Heart right ventricle (tissue), 16 donors: ENCODE measurements at places on chromosomes 12 and 14. TPM values are rescaled to one million over a fixed set of nuclear protein-coding genes. Genes with fewer than 3 reads are reported as not detected.

Gene MANSC4
- not detected for total RNA-seq

Gene OR4E2
- total RNA-seq, result not detected

- DNase-seq, result no peak
- H3K27ac ChIP-seq, result no peak overlapping the region
- peaks cover 37% of the 10 kb centered on the region for H3K27me3 ChIP-seq
- no peaks in the 10 kb centered on the region for H3K36me3 ChIP-seq
- no peak overlapping the region for H3K4me3 ChIP-seq
Measured at GRCh38 chr12:131530041-131530332, 180.9 kb upstream of the SFSWAP start.

DNA sequence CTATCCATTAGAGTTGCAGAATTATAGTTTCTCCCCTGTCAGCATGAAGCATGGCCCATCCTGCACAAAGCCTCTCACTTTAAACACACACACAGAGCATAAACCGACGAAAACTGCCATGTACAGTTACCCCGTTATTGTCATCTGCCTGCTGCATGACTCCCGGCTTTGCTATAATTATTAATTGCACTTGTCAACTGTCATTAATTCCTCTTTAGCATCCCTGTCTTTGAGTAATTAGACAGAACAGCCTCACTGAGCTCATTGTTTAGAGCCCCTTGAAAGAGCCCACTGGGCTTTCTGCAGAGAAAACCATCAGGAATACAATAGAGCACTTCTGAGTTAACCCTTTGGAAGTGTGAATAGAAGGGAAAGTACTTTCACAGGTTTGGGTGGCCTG, 307.2 kb upstream of the SOX5 start:
- no peaks in the 10 kb centered on the region for H3K36me3 ChIP-seq
- DNase-seq, result no peak
- H3K4me3 ChIP-seq, result no peak overlapping the region

DNA sequence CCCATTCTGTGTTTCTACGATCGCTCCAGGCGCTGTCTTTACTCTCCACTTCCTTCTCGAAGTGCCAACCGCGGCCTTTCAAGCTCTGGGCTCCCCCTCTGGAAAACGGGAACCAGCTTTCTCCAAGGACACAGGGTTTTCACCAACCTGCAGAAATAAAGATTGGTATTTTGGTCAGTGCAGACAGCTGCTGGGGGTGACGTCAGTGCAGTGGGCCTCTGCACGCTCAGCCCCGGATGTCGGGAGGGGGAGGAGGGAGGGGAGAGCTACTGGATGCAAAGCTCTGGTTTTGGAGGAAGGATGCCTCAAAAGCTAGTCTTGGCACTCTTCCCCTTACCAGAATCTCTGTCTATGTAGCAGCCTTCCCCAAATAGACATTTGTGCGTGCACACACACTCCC, 19.9 kb downstream of the HRK start:
- peaks cover 9% of the 10 kb centered on the region for H3K27me3 ChIP-seq
- DNase-seq, result peak; percentile 74
- peaks cover 4% of the 10 kb centered on the region for H3K4me1 ChIP-seq
- no peak overlapping the region for H3K27ac ChIP-seq
- no peaks in the 10 kb centered on the region for H3K36me3 ChIP-seq

DNA sequence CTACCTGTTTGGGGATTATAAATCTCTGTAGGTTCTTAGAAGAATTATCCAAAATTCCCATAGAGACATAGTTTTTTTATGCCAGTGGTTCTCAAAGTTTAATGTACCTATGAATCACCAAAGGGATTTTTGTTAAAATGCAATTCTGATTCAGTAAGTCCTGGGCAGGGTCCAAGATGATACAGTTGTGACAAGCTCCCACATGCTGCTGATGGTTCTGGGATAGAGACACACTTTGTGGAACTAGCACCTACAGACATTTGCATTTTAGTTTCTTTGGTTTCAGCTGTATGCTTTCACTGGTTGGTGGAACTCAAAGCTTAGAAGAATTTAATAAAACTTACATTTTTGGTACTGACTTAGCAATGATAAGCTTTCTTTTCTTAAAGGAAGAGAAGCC, 80.4 kb downstream of the PTCSC3 start:
- H3K27me3 ChIP-seq, result peaks cover 14% of the 10 kb centered on the region
- H3K27ac ChIP-seq, result no peak overlapping the region
- no peak for DNase-seq
- H3K4me3 ChIP-seq, result no peak overlapping the region
